ENCODE measurements at places on chromosomes 16 and 17.

DNA sequence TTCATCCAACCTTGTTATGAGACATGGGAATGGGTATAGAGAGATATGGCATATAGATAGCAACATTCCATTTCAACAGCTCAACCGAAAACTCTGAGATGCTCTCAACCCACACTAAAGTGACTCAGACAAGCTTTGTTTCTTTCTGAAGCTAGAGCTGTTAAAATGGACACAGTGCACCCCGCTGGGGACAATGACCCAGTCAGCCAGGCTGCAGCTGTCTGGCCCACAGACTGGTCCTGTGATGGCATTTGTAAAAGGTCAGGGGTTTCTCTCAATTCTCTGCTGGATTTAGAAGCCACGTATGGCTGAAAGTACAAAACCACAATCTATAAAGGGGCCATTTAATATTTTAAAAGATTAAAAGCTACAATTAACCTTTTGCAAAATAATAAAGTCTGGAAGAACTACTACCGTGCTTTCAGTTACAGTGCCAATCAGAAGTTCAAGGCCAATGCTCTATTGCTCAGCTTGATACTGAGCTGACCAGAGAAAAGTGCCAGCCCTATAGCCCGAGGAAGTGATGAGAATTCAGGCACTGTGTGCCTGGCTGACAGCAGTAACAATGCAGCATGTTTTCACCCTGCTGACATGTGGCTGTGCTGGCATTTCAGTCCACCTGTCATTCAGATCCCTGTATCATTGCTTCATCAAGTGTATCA is 60.2 kb downstream of the TEX2 start:
- peak; percentile 85 for DNase-seq

GRCh38 chr17:30832438-30833124 is 815 bp downstream of the ATAD5 start:
- no peak for DNase-seq

DNA sequence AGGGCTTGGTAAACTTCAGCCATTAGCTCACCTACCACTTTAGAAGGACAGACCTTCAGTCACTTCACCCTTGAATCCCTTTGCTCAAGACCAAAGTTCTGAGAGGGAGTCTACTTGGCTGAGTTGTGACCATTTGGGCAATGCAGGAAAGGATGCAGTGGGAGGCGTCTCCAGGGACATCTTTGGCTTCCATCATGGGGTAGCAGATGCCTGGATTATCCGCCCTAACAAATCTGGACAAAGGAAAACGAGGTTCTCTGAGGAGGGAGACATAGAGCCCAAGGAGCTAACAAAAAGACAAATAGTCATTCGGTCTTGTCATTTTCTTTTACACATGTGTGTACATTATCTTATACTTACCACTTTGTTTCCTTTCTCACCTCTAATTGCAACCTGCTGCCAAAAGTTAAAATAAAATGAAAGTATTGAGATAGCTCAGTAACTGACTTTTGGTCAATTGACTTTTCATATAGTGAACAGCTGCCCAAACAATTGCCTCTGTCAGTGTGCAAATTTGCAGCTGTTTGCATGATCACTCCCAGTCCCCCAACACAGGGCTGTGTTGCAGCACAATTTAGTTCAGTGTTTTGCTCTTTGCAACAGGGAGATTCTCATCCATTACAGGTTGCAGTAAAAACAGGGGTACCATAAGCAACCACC is 108.9 kb upstream of the EEF2KMT start:
- no peak for DNase-seq

GRCh38 chr17:19442731-19443130 is 31.7 kb downstream of the RNF112 start:
- DNase-seq: no peak

- DNase-seq: no peak
Observed at GRCh38 chr17:1996800-1997288, 28.3 kb downstream of the RTN4RL1 start.

GRCh38 chr16:21990381-21990944 is 10.5 kb downstream of the PDZD9 start:
- DNase-seq: no peak

- no peak for DNase-seq
Observed at GRCh38 chr17:81110488-81111040, 54.7 kb upstream of the PVALEF start.

GRCh38 chr16:9521749-9522370 is 430.4 kb downstream of the HAPSTR1 start:
- no peak for DNase-seq

GRCh38 chr17:73593249-73593965 is 50.8 kb downstream of the SDK2 start:
- DNase-seq: no peak

GRCh38 chr17:27984404-27984803 is 58.1 kb upstream of the NLK start:
- no peak for DNase-seq

DNA sequence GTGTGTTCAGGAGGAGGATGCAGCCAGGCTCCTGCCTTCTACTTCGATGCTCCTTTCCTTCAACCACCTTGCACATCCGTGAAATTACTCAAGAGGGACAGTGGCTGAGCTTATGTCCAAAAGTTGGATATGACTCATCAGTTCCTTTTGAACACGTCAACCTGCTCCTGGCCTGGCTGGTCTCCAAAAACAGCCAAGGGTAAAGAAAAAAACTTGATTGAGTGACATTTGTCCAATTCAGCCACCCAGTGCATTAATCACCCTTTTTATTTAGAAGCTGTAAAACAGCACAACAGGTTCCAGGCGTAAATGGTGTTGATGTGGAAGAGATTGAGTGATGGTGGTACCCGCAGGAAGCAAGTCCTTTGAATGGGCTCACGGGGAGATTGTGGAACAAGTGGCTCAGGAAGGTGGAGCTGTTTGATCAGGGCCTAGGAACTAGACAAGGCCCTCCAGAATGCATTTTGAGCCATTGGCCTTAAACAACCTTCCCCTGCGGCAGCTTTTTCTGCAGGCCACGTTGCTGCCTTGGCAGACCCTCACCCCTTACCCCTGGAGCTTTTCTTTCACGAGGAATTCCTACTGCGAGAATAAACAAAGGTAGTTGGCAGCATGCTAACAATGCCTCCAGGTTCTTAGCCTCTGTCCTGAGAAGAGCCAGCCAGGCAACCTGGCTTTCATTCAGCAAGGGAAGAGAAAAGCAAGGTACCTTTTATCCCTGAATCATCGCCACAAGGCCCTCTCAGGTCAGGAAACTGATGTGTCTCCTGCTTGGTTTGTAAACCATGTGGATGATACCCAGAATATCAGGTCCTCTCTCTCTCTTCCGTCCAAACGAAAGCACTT is 173.3 kb upstream of the CACNG5 start:
- peak; percentile 35 for DNase-seq

DNA sequence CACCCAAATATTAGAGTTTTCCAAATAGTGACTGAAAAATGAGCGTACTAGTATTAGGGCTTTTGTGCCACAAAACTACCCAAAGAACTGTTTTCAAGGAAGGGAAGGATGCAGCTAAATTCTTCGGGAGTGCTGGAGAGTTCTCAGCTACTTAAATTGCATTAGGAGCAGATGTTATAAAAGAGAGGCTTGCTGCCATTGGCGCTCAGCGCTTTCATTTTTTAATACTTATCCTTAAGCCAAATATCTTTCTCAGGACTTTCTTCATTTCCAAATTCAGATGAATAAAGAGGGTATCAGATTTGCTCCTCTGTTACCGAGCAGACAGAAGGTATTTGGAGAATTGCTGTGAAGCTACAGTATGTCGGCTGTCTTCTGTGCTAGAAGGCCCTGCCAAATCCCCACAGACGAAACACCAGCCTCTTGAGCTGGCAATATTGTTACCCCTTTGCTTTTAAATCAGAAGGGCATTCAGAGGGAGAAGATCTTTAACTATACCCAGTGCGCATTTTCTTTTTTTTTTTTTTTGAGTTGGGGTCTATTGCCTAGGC is 47.2 kb upstream of the CLEC18A start:
- no peak for DNase-seq

DNA sequence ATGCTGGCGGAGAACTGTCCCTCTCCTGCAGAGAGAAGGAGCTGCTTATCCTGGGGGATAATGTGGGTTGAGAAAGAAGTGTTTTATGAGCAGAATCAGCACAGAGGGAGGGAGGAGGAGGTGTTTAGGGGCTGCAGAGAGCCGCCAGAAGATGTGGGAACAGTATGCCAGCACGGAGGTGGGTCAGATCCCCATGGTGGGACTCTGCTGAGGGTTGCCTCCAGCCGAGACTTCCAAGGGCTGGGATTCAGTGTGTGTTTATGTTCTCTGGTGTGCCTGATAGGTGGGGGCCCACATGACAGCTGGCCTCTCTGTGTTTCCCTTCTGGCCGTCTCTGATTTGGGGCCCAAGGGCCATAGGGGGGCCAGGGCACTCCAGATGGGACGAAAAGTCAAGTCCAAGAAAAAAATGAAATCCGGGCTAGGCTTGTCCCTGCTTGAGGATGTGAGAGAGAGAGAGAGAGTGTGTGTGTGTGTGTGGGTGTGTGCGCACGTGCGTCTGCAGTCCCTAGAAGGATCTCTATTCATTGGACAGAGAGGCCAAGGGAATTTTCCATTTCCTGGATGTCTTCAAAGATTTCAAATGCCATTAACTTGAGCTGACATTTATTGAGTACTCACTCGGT is 21.6 kb downstream of the PRKCB start:
- DNase-seq: no peak

DNA sequence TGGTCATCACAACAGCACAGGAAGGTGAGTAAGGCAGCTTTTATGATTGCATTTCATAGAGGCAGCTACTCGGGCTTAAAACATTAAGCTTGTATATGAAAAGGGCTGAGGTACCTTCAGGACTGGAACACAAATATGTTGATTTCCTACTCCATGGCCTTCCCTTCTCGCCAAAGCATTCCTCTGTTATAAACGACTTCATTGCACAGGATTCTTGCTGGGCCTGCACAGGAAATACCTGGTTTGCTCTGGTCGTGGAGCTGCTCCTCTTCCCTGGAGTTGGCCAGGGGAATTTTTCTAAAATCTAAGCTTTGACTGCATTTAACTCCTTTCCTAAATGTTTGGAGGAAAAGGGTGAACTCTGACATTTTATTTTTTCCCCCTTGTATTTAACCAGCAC is 49.0 kb downstream of the CHD9 start:
- DNase-seq: peak; percentile 19

GRCh38 chr17:76166906-76167305 is 25.9 kb upstream of the FOXJ1 start:
- no peak for DNase-seq

GRCh38 chr17:36859706-36860105 is 77.6 kb upstream of the LHX1 start:
- DNase-seq: no peak

- no peak for DNase-seq
Observed at GRCh38 chr16:68310437-68310773, 341 bp downstream of the SLC7A6OS start.

GRCh38 chr17:15181333-15181732 is 83.8 kb downstream of the PMP22 start:
- no peak for DNase-seq

- DNase-seq: no peak
Observed at GRCh38 chr17:74164446-74165045, 38.9 kb upstream of the RPL38 start.

Data from fibroblast of skin of back (primary cell).